ENCODE measurements at places on chromosomes 1 and 21.

DNA sequence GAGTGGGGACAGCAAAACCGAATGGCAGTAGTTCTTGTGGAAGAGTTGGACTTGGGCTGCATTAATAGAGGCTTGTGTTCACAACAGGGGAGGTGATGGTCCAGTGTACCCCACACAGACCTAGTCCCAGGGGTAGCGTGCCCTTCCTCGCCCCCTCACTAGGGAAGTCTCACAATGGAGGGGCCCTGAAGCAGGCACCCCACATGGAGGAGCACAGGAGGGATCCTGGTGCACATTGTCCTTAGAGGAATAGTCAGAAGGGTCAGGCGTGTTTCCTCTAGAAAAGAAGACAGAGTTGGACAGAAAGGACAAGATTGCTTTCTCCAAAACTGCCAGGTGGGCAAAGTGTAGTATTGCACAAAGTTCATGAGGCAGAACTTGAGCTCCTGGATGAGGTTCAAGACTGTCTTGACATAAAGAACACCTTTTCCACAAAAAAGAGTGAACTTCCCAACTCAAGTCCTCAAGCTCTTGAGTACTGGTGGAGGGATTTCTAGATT lies 23.3 kb downstream of the ETNK2 start:
- no peak for DNase-seq

DNA sequence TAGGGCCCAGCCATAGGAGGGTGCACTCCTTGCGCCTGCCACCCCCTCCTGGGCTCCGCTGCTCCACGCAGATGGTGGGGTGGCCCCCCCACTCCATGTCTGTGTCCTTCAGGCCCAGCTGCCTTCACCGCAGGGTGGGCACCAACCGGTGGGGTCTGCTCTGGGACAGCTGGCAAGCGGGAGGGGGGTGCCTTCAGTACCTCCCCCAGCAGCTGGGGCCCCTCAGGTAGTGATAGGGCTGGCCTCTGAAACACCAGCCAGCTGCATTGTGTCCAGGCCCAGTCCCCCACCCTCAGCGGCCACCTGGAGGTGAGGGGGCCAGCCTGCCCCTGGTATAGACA lies 360 bp downstream of the GJC2 start:
- no peak for DNase-seq

DNA sequence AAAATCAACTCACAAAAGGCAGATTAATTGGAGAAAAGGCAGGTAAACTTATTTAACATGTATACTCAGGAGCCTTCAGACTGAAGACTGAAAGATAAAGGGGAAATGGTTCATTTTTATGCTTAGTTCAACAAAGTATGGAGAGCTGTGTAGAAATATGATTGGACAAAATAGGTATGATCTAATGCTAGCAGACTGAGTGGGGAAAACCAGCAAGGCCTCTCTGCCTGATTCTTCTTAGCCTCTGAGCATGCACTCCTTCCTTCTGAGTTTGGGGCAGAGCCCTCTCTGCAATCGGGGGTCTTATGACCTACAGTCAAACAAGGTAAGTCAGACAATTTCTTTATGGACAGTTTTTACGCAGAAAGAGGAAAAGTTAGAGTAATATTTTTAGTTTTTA lies 38.8 kb upstream of the SUCO start:
- no peak for DNase-seq

- DNase-seq: no peak
Measured at GRCh38 chr1:21939650-21940374, 2.7 kb upstream of the HSPG2 start.

GRCh38 chr1:75423616-75424015 lies 187.3 kb downstream of the SLC44A5 start:
- DNase-seq: no peak

DNA sequence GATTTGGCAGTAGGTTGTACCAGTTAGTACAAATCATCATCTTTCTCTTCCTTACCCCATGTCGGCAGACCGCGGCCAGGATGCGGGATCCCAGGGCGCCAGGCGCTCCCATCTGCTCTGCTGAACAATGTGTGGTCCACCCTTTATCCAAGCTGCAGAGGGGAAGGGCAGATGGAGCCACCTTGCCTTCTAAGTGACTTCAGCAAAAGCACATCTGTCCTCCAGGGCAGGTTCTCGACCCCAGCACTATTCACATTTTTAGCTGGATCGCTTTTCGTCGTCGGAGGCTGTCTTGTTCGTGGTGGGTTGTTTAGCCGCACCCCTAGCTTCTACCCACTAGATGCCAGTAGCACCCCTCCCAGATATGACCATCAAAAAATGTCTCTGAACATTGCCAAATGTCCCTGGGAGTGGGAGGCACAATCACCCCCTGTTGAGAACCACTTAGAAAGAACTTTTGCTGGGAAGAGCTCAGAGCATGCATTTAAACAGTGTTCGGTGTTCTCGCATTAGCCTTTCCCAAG lies 58.1 kb upstream of the SIM2 start:
- DNase-seq: no peak

DNA sequence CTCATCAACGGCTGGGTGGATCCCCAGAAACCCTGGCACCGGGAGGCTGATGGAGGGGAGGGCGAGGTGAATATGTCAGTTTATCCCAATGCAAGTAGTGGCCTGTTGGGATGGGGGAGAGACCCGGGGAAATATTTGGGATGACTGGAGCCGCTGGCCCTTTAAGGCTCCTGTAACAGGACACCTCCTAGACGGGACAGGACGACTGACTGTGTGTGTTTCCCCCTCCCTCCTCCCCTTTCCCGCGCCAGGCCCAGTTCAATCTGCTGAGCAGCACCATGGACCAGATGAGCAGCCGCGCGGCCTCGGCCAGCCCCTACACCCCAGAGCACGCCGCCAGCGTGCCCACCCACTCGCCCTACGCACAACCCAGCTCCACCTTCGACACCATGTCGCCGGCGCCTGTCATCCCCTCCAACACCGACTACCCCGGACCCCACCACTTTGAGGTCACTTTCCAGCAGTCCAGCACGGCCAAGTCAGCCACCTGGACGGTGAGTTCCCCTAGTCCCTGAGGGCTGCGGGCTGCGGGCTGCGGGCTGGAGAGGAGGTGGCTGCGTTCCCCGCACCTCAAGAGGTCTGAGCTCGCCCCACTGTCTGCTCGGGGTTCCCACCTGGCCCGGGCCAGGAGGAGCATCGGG lies 44.8 kb upstream of the CCDC27 start:
- no peak for DNase-seq

DNA sequence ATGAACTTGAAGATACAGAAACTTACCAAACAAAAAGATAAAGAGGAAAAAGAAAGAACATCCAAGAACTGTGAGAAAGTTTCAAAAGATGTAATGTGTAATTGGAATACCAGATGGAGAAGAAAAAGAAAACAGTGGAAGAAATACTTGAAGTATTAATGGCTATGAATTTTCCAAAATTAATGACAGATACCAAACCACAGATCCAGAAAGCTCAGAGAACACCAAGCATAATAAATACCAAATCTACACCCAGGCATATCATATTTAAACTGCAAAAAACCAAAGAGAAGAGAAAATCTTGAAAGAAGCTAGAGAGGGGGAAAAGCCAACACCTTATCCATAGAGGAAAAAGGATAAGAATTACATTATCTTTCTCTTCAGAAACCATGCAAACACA lies 136.4 kb downstream of the CLIC6 start:
- DNase-seq: no peak

DNA sequence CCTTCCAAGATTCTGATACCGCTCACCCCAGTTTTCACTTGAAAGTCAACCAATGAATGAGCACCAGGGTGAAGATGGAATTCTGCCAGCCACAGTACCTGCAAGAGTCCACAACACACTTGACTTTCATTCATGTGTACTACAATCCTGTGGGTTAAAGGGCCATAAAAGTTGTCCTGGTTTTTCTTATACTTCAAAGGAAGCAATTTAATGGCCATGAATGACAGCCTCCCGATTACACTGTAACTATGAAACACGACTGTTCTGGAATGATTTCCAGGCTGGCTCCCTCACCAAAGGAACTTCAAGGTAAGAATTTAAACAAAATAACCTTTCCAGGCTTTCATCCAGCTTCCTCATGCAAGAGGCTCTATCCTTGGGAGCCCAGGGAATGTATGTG lies 502.8 kb downstream of the SMYD3 start:
- no peak for DNase-seq

- no peak for DNase-seq
Measured at GRCh38 chr1:245715291-245715701, 560.5 kb downstream of the KIF26B start.

GRCh38 chr1:31521761-31522555 lies 54.4 kb upstream of the TINAGL1 start:
- DNase-seq: no peak

Data from activated gamma-delta T cell treated with Interleukin-2 at 50 U/mL for 16 hours (primary cell).